ENCODE measurements at places on chromosomes 11 and 22.

- DNase-seq = no peak
Observed at GRCh38 chr22:40635043-40635939, 1.2 kb downstream of the MRTFA start.

- DNase-seq = peak; percentile 19
Observed at GRCh38 chr11:43576803-43577521, 103.6 kb upstream of the HSD17B12 start.

GRCh38 chr11:12430351-12430750 lies 53.0 kb downstream of the PARVA start:
- DNase-seq = no peak

DNA sequence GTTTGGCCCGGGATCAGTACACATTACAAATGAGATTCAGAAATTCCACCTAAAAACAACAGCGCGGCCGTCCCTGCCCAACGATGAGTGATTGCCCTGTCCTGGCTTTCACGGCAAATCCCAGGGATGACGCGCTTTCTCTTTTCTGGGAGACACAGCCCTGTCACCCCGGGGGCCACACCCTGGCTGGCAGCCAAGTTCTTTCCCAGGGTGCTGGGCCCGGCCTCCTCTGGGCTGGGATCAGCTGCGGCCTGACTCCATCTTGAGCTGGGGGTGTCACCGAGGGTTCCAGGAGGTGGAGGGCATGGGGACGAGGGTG lies 82.7 kb downstream of the FBLN1 start:
- no peak for DNase-seq

DNA sequence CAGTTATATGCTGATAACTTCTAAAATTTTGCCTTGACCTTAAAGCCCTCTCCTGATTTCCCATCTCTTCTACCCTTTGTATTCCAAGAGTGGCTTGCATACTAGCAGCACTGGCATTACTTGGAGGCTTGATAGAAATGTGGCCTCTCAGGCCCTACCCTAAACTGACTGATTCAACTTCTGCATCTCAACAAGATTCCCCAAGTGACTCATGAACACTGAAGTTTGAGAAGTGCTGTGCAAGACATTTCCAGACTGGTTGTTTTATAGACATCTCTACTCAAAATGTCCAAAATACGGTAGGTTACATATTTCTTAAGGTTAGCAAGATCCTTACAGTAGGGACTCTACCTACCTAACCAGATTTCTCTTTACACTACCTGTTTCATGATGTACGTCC lies 48.6 kb downstream of the SESN3 start:
- DNase-seq = no peak

Data from stimulated activated CD4-positive, alpha-beta T cell treated with anti-CD3 and anti-CD28 coated beads, Interleukin-4, amount 100 ng/mL, for 24 hours (primary cell).